ENCODE measurements at places on chromosomes 7 and 10.

- no peak for DNase-seq
These were observed 20.9 kb upstream of the ACSL5 start for GRCh38 chr10:112353046-112353445.

DNA sequence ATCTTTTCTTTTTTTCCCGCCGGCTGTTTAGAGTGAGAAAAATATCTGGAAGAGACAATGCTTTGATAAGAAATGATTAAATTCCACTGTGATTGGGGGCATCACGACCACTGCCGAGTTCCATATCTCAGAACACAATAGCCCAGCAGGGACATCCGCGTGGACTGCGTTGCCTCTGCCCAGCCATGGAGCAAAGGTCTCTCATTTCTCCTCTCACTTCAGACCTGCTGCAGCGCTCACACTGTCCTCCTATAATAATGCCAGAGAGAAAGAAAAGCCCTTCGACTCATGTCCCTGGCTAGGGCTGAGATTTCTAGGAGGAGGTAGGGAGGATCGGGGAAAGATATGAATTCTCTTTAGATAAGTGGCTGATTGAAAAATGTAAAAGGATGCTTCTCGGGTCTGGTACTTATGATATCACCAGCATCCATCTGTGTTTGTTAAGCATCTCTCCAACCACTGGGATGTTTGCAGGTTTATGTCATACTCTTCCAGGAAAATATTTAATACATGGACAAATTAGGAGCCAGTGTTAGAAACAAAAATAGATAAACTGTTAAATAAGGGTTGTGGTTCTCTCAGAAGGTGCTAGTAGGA lies 472.9 kb upstream of the AKR1E2 start:
- no peak for DNase-seq

DNA sequence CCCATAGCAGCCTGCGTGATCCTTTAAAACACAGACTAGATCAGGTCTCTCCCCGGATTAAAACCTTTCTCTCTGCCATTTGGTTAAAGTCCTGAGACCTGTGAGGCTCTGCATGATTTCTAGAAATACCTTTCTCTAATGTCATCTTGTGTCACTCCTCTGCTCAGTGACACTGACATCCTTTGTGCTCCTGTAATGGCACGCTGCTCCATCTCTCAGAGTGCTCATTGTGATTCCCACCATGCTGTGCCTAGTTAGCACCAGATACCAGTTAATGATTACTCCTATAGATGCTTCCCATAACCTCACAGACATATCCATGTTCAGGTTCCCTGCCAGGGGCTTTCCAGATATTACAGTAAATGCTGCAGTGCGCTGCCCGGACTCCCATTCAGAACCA lies 11.7 kb upstream of the OR9A2 start:
- DNase-seq: no peak

DNA sequence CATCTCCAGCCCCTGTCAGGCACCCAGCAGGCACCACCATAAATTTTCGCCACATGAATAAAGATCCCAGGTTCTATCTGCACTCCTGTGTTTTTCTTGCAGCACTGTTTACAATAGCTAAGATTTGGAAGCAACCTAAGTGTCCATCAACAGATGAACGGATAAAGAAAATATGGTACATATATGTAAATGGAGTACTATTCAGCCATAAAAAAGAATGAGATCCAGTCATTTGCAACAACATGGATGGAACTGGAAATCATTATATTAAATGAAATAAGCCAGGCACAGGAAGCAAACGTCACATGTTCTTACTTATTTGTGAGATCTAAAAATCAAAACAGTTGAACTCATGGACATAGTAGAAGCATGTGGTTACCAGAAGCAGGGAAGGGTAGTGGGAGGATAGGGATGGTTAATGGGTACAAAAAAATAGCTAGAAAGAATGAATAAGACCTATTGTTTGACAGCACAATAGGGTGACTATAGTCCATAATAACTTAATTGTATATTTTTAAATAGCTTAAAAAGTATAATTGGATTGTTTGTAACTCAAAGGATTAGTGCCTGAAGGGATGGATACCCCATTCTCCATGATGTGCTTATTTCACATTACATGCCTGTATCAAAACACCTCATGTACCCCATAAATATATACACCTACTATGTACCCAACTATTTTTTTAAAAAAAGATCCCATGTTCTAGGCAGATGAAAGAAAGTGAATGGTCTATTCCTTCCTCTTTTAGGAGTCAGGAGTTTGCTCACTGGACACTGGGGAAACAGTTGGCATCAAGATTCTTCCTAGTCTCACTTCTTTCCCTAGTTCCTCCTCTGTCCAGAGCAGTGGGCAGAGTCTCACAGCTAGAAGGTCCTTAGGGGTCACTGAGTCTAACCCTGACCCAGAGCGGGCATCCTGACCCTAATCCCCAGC lies 1.0 kb upstream of the NPFFR1 start:
- no peak for DNase-seq

DNA sequence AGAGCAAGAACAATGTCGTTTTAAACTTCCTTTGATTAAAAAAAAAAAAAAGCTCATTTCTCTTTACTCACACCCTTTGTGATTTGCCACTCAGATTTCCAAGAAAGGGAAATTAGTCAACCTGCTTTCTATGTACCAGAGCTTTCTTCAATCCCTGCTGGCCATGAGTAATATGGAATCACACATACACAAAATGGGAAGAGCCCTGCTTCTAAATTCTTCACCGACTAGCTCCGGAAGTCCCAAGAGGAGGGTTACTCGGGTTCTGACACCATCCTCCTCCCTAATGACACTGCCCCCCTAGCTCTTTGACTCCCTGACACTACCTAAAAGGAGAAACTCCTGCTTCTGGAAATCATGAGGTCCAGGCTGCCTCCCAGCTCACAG lies 81.8 kb upstream of the SFMBT2 start:
- DNase-seq: no peak

DNA sequence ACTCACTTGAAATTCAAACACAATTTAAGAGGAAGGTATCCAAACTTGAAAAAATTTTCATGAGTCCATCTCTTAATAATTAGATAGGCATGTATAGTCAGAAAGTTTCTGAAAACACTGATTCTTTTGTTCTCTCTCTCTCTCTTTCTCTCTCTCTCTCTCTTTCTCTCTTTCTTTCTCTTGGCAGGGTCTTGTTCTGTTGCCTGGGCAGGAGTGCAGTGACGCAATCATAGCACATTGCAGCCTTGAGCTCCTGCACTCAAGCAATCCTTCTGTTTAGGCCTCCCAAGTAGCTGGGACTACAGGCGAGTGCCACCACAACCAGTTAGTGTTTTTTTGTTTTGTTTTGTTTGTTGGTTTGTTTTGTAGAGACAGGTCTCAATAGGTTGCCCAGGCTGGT lies 59.3 kb downstream of the PRTFDC1 start:
- no peak for DNase-seq

- DNase-seq: no peak
These were observed 184.5 kb upstream of the CXCL12 start for GRCh38 chr10:44569193-44570091.

GRCh38 chr10:28734938-28735759 lies 57.8 kb downstream of the BAMBI start:
- no peak for DNase-seq

DNA sequence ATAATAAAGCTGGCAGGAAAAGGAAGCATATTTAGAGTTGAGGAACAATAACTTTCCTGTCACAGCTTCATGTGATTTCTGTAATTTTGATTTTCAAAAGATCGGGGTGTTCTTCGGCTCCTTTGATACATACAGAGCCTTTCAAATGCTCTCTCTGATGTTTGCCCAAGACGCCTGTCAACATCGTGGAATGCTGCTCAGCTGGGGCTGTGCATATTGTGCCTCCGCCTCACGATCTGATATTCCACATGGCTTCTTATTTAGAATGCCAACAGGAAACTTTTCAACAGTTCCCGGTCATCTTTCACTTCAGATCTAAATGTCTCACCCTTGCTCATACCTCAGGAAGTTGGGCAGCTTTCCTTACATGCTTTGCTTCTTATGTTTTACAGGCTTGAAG lies 7.3 kb downstream of the NPY start:
- no peak for DNase-seq

DNA sequence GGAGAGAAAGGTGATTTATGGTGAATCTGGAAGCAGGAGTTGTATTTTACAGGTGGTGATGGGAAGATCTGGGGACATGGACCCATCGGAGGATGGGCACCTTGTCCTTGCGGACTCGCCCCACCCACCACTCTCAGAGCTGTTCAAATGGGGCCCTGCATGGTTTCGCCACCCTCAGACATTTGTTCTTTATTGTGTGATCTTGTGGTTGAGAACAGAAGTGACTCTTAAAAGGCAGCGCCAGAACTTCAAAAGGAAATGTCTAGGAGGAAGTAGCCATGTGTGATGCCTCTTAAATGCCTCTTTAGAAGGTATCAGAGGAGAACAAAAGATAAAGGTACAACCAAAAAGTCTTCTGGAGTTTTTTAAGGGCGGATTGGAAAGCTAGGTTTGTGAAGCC lies 205.7 kb downstream of the KIAA1217 start:
- no peak for DNase-seq

DNA sequence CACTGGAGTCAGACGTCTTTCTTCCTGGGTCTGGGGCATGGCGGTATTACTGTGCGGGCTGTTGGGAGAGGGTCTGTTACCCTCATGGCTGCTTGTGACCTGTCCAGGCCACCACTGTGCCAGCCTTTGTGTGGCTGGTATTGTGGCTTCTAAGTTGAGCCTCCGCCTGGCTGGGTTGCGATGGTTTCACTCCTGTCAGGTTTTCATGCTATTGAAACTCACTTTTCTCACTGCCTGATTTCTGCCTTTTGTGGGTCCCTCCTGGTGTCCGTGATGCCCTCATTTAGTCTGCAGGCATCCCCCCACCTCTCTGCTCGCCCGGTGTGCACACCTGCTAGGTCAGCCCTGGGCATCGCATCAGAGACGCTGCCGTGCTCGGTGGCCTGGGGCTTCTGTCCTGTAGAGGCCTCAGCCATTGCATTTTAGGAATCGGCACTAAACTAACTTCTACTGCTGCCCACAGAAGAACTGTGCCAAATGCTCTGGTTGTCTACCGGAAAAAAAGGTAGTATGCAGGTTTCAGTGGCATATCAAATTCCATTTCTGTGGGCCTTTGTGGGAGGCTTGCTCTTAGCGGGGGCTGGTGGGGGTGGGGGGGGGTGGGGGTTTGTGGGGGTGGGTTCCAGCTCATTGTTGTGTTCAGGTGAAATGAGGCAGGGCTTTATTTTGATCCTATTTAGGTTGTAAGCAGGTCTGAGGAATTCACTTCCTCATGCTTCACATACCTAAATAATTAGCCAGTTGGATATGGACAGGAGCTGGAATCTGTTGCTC lies 64.3 kb downstream of the MGMT start:
- DNase-seq: no peak

GRCh38 chr7:7408001-7408770 lies 127.5 kb downstream of the COL28A1 start:
- DNase-seq: no peak

- no peak for DNase-seq
These were observed 34.4 kb upstream of the CUL1 start for GRCh38 chr7:148664324-148664723.

DNA sequence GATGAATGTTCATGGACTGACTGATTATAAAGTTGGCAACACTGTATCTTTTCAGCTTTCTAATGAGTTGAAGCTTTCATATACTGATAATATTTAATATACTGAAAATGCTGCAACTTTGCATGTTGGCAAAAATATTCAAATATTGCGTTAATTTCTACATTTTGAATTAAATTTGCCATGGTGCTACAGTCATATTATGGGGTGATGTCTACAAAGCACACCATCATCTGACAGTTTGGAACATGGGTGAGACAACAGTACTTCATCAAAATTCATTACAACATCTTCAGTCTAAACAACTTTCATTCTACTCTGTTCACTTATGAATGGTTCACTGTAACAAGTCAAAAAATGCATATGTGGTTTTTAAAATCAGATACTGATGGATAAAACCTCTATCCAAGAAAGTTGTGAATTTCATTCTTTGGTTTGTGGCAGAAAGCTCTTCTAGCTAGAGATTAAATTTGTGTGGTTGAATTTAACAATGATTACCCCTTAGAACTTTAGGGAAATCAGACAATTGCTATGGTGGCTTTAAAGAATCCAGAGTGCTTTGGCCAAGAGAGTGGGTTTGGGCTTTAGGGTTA lies 136.4 kb downstream of the TMEM26 start:
- no peak for DNase-seq

- no peak for DNase-seq
These were observed 73.9 kb downstream of the KAT6B start for GRCh38 chr10:74900297-74900696.

DNA sequence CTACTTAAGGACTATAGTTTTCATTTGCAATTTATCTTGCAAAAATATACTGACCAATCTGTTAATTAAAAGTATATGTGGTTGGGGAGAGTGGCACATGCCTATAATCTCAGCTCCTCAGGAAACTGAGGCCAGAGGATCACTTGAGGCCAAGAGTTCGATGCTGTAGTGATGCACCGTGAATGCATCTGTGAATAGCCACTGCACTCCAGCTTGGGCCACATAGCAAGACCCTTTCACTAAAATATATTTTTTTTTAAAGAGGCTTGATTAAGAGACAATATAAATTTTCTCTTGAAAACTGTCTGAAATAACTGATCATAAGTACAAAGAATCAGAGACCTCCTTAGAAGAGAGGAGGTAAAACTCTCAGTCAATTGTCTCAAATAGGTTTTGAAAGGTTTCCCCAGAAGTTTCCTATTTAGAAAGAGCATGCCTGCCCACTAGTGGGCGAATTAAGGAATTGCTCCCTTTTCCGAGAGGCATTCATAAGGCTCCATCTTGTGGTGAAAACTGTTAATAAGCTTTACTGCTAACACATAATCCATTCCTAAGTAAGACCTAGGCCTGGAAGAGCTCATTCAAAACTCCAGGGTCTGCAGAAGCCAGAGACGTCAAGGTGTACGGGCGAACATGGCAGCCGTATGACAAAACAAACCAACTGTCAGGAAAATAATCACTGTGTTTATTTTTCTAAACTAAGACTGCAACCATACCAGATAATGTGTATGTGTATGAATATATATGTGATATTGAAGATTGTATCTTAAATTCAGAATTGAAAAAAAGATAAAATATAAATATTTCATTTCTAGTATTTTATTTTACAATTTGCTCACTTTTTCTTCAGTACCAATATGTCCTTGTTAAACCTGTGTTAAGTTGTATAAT lies 6.8 kb upstream of the TAS2R40 start:
- peak; percentile 12 for DNase-seq

GRCh38 chr10:132077091-132077490 lies 11.3 kb downstream of the JAKMIP3 start:
- DNase-seq: no peak

- DNase-seq: no peak
These were observed 329.9 kb downstream of the FGFR2 start for GRCh38 chr10:121268363-121268762.

DNA sequence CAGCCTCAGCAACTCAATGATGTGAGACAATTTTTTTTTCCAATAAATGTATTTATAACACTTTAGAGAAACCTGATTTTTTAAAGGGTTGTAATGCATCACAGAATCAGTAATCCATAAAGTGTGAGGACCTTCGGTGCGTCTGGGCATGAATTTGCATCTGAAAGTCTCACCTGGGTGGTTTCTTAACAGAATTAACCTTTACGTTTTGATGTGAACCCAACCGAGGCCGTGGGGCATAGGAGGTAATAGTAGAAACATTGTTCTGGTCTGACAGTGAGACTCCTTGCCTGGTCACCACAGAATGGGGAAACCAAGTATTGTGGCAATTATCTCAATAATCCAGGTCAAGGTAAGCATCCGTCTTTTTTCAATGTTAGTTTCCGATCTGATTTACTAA lies 114.6 kb downstream of the PRKCQ start:
- DNase-seq: no peak

- DNase-seq: no peak
These were observed 121.7 kb downstream of the C7orf25 start for GRCh38 chr7:42790196-42790595.

Data from activated CD4-positive, CD25-positive, alpha-beta regulatory T cell (primary cell).